Naive thymus-derived CD4-positive, alpha-beta T cell (primary cell): ENCODE measurements at places on chromosomes 5 and 9. TPM values are rescaled to one million over a fixed set of nuclear protein-coding genes. Genes with fewer than 3 reads are reported as not detected.

DNA sequence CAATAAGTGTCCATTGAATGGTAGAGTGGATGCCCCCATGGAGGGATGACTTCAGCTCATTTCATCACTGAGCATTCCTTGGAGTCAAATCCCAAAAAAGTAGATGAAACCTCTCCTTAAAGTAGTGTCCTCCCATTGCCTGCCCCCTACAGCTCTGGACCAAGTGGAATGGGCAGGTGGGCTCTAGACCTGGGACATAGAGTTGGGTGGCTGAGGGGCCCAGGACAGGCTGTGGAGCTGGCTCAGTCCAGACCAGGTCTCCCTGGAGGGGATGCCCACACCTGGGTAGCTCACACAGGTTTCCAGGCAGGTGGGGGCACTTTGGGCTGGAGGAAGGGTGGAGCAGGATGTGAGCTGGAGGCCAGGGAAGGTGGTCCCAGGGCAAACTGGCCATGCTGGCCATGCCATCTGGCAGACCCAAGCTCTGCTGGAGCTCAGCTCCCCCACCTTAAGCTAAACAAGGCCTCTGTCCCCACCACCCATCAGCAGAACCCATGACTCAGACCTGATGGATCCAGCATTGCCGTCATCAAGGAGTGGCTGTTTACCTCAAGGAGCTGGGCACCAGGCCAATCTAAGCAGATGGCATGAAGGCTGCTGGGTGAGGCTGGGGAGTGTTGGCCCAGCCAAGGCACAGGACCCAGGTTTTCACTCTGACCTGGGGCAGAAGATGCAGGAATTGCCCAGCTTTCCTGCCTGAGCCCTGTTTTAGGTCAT is 6.2 kb upstream of the SPINK4 start:
- no peaks in the 10 kb centered on the region for H3K4me1 ChIP-seq
- H3K36me3 ChIP-seq = no peaks in the 10 kb centered on the region
- no peak overlapping the region for H3K27ac ChIP-seq
- H3K27me3 ChIP-seq = no peaks in the 10 kb centered on the region

DNA sequence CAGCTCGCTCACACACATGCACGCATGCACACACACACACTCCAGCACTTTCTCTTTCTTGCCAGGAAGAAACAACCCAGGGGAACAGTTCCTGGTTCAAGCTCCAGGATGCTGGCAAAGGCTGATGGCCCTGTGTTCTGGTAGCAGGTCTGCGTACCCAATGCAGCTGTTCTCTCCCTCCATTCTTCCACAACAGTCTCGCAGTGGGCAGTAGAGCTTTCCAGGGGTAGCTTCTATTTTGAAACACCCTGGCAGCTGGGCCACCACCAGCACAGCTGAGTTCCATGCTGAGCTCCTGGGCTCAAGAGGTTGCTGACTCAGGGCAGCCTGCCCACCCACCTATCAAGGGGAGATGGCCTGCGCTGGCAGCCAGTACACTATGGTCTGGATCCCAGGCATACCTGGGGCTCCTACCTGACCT is 4.7 kb downstream of the VDAC1 start:
- no peaks in the 10 kb centered on the region for H3K27me3 ChIP-seq
- H3K4me3 ChIP-seq = no peak overlapping the region
- H3K27ac ChIP-seq = no peak overlapping the region
- DNase-seq = no peak
- H3K4me1 ChIP-seq = peaks cover 22% of the 10 kb centered on the region

DNA sequence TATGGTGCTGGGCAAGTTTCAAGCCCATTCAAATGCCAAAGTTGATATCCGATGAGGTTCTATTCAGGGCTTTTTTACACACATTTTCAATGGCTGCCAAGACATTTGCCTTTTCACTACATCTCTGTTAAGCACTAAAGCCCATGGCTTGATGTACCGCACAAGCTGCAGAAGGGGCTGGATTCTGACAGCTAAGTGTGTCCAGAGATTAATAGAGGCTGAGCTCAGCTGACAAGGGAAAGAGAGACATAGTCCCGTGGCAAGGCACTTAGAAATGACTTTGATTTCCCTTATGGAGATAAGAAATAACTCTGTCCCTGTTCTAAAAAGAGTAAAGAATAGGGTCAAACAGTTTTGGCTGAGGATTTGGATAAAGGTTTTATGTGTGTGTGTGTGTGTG is 198.6 kb downstream of the DMRT2 start:
- DNase-seq = no peak
- no peaks in the 10 kb centered on the region for H3K36me3 ChIP-seq
- H3K4me1 ChIP-seq = no peaks in the 10 kb centered on the region
- H3K4me3 ChIP-seq = no peak overlapping the region
- no peak overlapping the region for H3K27ac ChIP-seq

DNA sequence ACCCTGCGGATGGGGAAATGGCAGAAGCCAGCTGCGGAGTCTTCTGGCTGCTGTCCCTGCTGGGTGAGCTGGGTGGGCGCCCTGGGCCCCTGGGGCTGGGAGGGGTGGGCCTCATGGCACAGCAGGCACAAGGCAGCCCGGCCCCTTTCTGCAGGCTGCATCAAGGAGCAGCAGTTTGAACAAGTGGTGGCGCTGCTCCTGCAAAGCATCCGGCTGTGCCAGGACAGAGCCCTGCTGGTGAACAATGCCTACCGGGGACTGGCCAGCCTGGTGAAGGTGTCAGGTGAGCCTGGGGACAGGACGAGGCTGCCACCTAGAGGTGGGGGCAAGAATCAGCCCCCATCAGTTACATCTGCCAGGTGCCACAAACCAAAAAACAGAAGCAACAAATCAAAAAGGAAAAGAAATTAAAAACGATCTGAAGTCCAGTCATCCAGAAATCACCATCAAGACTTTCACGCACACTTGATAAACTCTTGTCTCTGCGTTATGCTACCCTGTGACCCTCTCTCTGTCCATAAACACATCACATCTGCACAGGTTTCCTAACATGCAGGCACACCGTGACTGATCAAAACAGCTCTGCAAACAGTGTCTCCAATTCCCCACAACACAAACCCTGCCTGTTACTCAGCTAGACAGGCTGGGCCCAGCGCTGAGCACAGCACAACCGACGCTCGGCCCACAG is 13.9 kb downstream of the REXO4 start:
- peak; percentile 53 for DNase-seq
- H3K4me1 ChIP-seq = no peaks in the 10 kb centered on the region
- H3K27ac ChIP-seq = no peak overlapping the region
- H3K36me3 ChIP-seq = peaks cover 4% of the 10 kb centered on the region
- no peaks in the 10 kb centered on the region for H3K27me3 ChIP-seq

GRCh38 chr5:176371621-176372539 is 6.6 kb downstream of the ARL10 start:
- H3K27ac ChIP-seq = no peak overlapping the region
- no peak overlapping the region for H3K4me3 ChIP-seq
- DNase-seq = no peak

- no peaks in the 10 kb centered on the region for H3K4me1 ChIP-seq
- no peak overlapping the region for H3K27ac ChIP-seq
- no peak for DNase-seq
- no peak overlapping the region for H3K4me3 ChIP-seq
- no peaks in the 10 kb centered on the region for H3K36me3 ChIP-seq
- H3K27me3 ChIP-seq = no peaks in the 10 kb centered on the region
Measured at GRCh38 chr5:106097340-106097739, 1573.4 kb downstream of the EFNA5 start.

DNA sequence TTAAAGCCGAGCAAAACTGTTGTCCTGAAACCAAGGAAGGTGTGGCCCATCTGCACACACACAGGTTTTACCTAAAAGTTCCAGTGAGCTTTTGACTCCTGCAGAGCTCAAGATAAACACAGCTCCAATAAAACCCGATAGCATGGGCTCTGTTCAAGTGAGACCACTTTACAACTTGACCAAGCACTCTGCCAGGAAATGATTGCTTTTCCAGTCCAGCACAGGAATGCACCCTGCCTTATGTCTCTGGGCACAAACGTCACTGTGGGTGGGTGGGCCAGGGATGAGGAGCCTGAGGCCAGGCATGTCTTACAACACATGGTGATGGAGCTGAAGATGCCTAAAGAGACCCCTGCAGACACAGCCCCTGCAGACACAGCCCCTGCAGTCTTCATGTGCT is 115.3 kb downstream of the ROR2 start:
- H3K27me3 ChIP-seq = no peaks in the 10 kb centered on the region
- H3K4me3 ChIP-seq = no peak overlapping the region
- no peaks in the 10 kb centered on the region for H3K36me3 ChIP-seq
- H3K27ac ChIP-seq = no peak overlapping the region

- no peak overlapping the region for H3K4me3 ChIP-seq
- DNase-seq = no peak
- H3K27me3 ChIP-seq = no peaks in the 10 kb centered on the region
- H3K4me1 ChIP-seq = peaks cover 5% of the 10 kb centered on the region
- H3K27ac ChIP-seq = no peak overlapping the region
Measured at GRCh38 chr5:141883892-141884318, 5.7 kb upstream of the PCDH1 start.

DNA sequence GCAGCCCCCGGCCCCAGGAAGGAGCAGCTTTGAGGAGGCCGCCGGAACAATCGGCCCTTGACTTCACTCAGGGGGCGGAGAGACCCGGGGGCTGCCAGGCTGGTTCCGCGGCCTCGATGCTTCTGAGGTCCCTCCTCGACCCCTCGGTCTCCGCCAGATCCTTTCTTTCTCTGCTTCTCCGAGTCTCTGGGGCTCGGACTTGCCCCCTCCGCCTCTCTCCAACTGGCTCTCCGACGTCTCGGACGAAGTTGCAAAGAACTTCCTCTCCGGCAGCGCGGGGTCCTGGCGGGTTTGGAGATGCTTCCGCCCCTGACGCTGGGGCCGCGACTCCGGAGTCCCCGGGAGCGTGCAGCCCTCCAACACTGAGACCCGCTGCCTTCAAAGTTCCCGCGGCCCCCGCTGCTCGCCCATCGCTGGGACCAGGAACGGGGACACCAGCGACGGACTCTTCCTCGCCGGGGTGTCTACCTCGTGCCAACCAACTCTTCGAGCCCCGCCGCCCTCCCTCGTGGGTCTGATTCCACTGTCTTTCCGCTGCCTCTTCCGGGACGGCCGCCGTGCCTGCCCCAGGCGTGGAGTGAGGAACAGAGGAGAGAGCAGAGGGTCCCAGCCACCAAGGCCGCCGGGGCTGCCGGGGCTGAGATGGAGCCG is 7.0 kb downstream of the PAX5 start:
- H3K27me3 ChIP-seq = peaks cover 53% of the 10 kb centered on the region
- no peak for DNase-seq
- no peak overlapping the region for H3K27ac ChIP-seq
- no peaks in the 10 kb centered on the region for H3K36me3 ChIP-seq
- H3K4me3 ChIP-seq = peak overlapping the region; percentile 29

DNA sequence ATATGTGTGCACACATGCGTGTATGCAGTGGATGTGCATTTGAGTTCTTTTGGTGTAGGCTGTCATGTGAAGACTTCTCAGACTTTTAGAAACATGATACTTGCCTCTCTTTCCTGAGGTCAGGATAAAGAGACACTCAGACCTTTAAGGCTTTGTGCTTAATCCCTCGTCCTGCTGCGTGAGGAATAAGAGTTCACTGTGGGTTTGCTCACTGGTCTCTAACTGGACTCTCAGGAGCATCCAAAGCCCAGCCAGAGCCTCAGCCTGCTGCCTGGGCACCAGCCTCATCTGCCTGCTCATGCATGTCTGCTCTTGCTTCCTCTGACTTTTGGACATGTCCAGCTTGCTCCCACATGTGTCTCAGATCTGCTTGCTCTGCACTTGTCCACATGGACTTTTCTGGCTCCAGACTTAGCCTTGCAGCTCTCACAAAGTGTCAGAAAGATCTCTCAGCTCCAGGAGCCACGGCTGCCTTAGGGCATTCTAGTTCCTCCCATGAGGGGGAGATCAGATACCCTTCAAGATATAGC is 65.1 kb upstream of the ZNF366 start:
- no peaks in the 10 kb centered on the region for H3K4me1 ChIP-seq
- H3K27ac ChIP-seq = no peak overlapping the region
- H3K27me3 ChIP-seq = no peaks in the 10 kb centered on the region
- no peak overlapping the region for H3K4me3 ChIP-seq

DNA sequence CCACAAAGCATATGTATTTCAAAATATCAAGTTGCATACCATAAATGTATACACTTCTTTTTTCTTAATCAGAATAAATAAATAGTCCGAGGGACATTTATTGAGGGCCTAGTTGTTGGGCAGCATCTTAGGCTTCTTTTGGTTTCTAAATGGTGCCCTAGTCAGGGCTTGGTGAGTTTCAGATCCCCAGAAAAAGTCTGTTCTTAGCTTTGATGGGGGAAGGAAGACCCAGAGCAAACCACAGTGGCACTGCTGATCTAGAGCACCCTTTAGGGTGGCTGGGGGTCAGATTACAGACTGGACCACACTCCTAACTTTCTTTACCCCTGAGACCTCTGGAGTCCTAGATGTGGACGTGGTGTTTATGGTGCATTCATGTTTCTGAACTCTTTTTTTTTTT is 97.8 kb downstream of the C9orf152 start:
- H3K36me3 ChIP-seq = no peaks in the 10 kb centered on the region
- no peaks in the 10 kb centered on the region for H3K4me1 ChIP-seq
- no peak for DNase-seq

The FOXD4L6 gene
- total RNA-seq = not detected

The OBP2A gene
- not detected for total RNA-seq

The TJP2 gene
- total RNA-seq = 27.3 TPM

The PLPPR1 gene
- not detected for total RNA-seq

The KIAA0825 gene
- 1.3 TPM for total RNA-seq

The NR2F1 gene
- total RNA-seq = not detected

The CD74 gene
- 153 TPM for total RNA-seq

The PCDHB16 gene
- not detected for total RNA-seq
